Fibroblast of upper back skin (primary cell): ENCODE measurements at places on chromosomes 4 and X.

GRCh38 chr4:3827616-3828492 lies 61.7 kb downstream of the ADRA2C start:
- DNase-seq: no peak

DNA sequence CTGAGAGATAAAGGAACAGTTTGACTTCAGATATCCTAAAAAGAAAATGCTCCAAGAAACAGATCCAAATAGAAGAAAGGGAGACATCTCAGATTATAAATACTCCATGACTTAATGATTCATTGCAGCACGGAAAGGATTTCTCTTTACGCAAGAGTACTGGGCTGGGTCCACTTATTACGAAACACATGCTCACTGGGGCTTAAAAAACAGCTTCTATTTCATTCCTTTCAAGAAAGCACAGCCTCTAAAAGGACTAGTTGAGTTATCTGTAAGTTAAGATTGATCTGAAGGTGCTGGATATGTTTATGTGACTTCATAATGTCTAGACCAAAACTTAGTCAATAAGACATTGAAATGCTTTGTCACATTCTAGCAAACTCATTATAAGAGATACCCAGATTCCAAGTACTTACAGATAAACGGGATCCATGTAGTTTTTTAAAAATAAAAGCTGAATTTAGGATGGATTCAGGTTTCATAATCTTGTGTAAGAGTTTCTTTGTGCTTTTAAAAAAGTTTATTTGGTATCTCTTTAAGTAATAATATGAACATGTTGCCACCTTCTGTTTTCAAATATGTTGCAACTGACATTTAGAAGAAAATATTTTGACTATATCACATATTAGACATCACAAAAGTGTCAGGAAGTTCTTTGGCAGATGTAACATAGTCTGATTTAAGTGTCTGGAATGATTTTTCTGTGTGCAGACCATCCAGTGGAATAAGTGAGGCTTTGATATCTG lies 109.5 kb upstream of the MYOZ2 start:
- peak; percentile 89 for DNase-seq

- peak; percentile 7 for DNase-seq
Measured at GRCh38 chr4:151604238-151604637, 156.6 kb downstream of the GATB start.

- DNase-seq: no peak
Measured at GRCh38 chr4:123260653-123261052, 135.9 kb upstream of the SPRY1 start.

DNA sequence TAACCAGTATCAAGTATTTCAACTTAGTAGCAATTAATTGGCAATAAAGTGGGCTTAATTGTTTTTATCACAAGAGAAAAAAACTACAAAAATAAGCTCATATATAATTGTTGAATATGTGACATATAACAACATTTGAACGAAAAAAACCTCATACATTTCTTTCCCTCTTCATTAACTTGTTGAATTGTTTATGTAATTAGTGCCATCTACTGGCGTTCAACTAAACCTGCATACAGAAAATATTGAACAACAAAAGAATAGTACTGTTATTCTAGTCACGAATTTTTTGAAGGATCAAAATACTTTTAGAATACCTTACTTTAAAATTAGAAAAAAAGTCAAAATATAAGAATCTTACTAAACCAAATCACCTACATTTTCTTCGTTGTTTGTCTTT lies 586.5 kb upstream of the FTHL17 start:
- peak; percentile 37 for DNase-seq

GRCh38 chr4:88018466-88018865 lies 11.0 kb downstream of the PKD2 start:
- DNase-seq: peak; percentile 40

DNA sequence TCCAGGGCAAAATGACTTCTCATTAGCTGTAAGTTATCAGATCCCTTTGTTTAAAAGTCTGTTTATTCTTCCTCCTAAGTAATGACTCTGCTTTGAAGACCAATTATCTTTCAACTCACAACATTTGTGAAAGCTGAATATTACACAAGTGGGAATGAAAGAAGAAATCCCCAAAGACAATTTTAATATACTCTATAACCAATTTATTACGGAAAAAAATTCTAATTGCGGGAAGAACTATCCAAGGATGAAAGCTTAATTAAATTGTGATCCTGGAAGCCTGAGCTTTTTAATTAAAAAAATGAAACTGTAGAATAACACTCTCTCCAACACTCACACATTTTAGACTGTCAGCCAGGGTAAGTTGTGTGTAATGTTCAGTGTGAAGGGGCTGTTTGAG lies 15.6 kb upstream of the SHISA3 start:
- no peak for DNase-seq

- DNase-seq: no peak
Measured at GRCh38 chrX:20132666-20133065, 9.0 kb downstream of the EIF1AX start.

DNA sequence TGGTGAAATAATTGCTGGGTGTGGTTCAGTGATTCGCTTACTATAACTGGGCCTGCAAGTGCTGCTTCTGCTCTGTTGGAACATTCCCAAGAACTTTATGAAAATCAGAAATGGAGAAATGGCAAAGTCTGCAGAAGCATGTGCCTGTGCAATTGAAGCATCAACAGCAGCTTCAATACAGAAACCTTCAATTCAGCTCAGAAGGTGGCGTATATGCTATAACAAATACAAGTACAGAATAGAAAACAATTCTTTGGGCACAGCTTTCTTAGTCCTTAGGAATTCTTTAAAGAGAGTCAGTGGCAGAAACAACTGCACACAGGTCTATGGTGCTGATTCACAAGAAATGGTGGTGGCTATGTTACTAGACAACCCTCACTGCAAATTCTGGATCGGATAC lies 18.0 kb upstream of the PDHA2 start:
- DNase-seq: no peak
